ENCODE measurements at places on chromosomes 4 and X.

- DNase-seq: no peak
These were observed 22.1 kb downstream of the DGKK start for GRCh38 chrX:50448565-50448964.

GRCh38 chrX:56947699-56948098, 47.6 kb downstream of the SPIN3 start:
- no peak for DNase-seq

DNA sequence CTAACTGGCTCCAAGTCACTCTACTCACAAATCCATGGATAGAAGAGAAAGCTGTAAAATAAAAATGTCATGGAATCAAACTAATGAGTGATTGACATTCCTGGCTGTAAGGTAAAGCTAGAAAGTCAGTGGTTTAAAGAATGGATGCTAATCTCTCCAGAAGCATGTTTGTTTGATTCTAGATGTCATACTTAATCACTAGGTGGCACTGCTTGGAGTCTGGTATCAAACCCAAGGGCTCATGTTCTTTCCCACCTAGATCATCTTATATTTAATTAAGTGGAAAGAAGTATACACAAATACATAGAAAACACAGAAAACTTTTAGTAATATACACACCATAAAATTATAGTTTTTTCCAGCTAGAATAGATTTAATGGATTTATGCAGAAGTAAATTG, 2666.6 kb downstream of the PCDH7 start:
- DNase-seq: no peak

DNA sequence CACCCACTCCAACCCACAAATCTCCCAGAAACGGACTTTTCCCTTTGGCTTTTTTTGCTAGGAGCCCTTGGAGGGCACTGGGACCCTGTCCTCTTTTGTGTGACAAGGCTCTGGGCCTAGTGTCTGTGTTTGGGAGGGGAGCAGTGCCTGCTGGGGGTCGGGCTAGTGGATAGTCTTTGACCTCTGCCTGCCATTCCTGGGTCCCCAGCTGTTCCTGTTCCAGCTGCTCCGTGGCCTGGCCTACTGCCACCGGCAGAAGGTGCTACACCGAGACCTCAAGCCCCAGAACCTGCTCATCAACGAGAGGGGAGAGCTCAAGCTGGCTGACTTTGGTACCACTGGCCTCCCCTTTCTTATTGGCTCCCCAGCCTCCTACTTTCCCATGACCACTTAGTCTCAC, 6.7 kb upstream of the USP11 start:
- no peak for DNase-seq

- DNase-seq: no peak
These were observed 20.2 kb downstream of the CCNG2 start for GRCh38 chr4:77177199-77177598.

Data from amygdala (tissue), 56 donors.